Right lung (tissue), 10 donors: ENCODE measurements at places on chromosomes 7 and 10. TPM values are rescaled to one million over a fixed set of nuclear protein-coding genes. Genes with fewer than 3 reads are reported as not detected.

- no peak for DNase-seq
These were observed 128.9 kb downstream of the CELF2 start for GRCh38 chr10:11146402-11147171.

Gene HOXA7
- polyA plus RNA-seq: 5.3 TPM

- peak; percentile 72 for DNase-seq
These were observed 21.8 kb downstream of the STAM start for GRCh38 chr10:17665747-17666146.

Gene PAPOLB
- polyA plus RNA-seq: 0.13 TPM

Gene CTAGE6
- not detected for polyA plus RNA-seq

Gene BAG3
- 13.7 TPM for polyA plus RNA-seq

Gene ETV1
- polyA plus RNA-seq: 80.5 TPM

GRCh38 chr7:26965724-26966123 lies 101.3 kb upstream of the SKAP2 start:
- no peak for DNase-seq

Gene LIPJ
- polyA plus RNA-seq: 0.09 TPM

- DNase-seq: no peak
These were observed 21.4 kb upstream of the AQP1 start for GRCh38 chr7:30890226-30890625.

DNA sequence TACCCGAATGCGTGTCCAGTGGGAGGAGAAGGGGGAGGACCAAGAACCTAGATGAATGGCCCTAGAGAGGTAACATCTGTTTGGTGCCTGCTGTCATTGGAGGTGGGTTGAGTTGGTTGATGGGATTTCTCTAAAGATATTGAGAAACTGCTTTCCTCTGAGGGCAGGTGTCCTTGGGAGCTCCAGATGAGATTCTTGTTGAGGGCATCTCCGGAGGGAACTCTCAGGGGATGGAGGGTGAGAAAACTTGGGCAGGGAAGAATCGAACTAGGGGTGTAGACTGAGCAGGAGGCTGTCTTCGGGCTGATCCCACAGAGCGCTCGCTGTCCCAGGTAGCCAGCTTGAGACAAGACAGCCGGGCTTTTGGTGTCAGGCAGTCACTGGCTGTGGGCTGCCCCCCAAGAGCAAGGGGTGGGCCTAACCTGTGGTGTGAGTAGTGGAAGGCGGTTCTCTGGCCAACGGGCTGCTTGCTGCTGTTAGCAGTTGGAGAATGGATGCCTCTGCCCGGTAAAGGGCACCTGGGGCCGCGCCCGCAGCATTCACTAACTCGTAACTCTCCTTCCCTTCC lies 3.7 kb downstream of the IRF5 start:
- no peak for DNase-seq

DNA sequence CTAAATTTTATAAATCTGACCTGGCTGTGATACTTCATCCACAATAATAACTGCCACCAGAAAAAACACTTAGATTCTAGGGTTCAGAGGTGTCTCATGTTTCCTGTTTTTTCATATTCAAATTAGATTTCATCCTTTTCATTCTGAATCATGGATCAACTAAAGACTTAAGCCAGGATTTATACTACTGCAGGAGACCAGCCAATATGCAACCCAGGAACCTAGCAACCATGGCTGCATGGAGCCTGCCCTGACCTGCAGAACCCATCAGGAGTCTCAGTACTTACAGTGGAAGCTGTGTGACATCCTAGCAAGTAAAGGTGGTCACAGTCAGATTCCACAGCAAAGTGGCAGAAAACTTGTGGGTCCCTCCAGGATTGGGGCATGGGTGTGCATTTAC lies 40.5 kb upstream of the RNF148 start:
- DNase-seq: no peak

GRCh38 chr10:82308641-82309040 lies 433.6 kb downstream of the NRG3 start:
- no peak for DNase-seq

DNA sequence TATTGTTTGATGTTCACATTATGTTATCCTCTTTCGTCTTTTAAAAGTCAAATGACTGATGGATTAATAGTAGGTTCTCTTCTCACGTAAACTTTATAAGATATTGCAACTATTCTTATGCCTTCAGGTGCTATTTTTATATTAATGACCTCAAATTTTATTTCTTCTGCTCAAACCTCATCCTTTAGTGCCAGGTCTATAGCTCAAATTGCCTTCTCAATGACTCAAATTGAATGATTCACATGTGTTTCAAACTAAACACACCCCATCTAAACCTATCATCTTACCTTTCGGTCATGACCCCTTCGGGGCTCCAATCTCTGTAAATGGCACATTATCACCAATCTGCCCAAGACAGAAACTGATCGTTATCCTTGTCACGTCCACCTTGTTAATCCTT lies 22.0 kb upstream of the LIPF start:
- no peak for DNase-seq

- no peak for DNase-seq
These were observed 236.4 kb downstream of the PRPF18 start for GRCh38 chr10:13823096-13823708.

DNA sequence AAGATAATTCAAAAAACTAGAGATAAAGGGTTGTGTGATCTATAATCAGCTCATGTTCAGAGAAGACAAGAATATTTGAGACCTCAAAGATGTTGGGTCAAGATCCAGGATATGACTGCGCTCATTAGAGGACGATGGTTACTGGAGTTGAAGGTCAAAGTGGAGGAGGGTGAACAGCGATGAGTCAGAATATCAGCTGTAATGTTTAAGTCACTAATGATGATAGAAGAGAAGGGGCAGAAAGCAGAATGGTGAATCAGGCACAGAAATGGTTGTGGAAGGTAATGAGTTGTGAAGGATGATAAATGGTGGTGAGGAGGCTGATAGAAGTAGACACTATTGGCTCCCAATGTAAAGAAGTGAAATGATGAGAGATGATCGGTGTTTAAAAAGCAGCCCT lies 540.3 kb downstream of the INHBA start:
- no peak for DNase-seq

DNA sequence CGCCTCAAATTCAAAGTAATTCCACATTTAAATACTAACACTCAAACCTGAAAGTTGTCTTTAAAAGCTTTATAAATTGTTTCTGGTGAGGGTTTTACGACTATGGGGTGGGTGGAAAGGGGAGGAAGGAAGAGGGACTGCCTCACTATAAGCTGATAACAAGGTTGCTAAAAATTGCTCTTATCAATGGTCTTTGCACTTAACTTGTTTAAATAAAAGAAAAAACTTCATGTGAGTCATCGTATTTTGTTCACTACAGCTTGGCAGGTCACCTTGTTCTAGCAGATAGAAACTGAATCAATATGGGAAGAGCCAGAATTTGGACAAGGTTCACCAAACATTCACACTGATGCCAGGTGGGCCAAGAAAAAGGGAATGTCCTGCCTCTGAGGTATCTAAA lies 129.2 kb downstream of the TES start:
- DNase-seq: no peak

DNA sequence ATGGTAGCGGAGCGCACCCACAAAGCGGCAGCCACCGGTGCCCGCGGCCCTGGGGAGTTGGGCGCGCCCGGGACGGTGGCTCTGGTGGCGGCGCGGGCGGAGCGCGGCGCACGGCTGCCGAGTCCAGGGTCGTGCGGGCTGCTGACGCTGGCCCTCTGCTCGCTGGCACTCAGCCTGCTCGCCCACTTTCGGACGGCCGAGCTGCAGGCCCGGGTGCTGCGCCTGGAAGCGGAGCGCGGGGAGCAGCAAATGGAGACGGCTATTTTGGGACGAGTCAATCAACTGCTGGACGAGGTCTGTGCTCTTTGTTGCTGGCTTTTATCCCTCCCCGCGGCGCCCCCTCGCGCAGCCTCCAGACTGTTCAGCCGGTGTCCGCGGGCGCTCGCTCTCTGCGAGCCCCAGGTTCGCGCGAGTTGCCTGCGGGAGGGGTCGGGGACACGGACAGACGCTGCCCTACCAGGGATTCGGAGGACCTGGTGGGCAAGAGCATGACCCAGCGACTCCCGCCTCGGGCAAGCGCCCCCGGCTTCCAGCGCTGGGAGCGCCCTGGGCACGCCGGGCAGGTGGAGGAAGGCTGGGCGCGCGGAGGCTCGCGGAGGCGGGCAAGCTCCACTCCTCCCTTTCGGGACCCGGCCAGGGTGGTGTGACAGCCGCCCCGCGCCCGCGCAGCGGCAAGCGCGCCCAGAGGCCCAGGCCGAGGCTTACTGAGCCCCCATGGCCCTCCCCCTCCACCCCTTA lies 887 bp downstream of the COL13A1 start:
- DNase-seq: peak; percentile 69

- no peak for DNase-seq
These were observed 142.6 kb upstream of the CAV2 start for GRCh38 chr7:116356979-116357378.

DNA sequence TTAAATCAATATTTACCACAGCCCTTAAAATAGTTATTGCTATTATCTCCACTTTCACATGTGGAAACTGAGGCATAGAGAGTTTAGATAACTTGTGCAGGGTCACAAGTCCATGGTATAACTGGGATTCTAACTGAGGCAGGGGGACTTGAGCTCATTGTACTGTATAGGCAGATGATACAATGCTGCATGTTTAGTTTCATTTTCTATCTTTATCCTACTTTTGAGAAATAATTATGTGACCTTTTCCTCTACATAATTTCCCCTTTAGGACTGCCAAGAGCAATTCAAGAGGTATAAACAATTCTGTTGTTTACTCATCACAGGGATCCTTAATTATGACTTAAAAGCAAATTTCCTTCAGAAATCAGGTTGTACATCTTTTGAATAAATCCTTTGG lies 193.1 kb downstream of the SUGCT start:
- no peak for DNase-seq

Gene LFNG
- 8.0 TPM for polyA plus RNA-seq

DNA sequence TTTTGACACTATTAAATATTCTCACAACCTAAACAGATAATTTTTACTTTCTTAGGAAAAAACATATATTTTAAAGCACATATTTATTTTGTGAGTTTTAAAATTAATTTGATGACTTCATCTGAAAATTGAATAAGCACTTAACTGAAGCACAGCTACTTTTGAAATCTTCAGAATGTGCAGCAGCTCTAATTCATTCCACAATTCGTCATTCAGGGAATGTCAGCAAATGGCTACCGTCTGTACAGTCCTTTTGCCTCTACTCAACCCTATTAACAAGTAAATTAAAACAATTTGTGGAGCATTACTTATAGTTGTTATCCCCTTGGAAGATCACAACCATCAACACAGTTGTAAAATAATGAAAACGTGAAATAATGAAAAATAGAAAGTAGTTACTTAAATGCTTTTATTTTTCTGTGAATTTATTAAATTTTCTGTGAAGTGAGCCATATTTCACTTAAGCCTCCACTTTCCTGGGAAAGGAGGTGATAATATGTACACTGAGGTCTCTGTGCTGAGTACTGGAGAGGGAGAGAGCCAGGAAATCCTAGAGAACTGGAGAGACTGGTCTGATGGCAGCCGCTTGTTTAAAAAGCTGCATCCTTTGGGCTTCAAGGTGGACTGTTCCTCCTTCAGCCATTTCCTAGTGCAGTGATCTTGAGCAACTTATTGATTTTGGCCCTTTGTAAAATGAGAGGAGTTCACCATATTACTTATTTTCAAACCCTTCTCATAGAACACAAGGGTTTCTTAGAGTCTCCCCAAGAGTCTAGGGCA lies 70.6 kb downstream of the REEP3 start:
- no peak for DNase-seq

Gene ANK3
- 30.0 TPM for polyA plus RNA-seq

GRCh38 chr10:78944723-78945312 lies 123.9 kb upstream of the ZMIZ1 start:
- peak; percentile 83 for DNase-seq

Gene INA
- 0.52 TPM for polyA plus RNA-seq

DNA sequence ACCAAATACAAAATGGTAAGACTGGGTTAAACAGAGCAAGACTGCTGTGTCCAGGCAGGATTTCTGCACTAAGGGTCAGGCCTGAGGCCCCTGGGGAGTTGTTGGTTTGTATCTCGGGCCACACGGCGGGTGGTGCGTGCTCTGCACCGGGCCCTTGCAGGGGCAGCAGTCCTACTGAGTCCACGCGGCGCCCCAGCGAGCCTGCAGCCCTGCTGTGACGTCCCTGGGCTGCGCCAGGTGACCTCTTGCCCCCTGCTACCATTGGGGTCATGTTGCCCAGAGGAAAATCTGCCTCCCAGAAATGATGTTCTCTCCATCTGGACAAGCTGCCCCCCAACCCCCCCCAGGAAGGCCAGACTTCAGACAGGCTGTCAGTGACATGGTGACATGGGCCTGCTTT lies 281.5 kb downstream of the CELF2 start:
- no peak for DNase-seq
